ENCODE measurements at places on chromosomes 7 and 10.
A peak's percentile ranks its signal among the peaks of the same experiment; 100 is the strongest.

GRCh38 chr7:121298831-121299239 lies 30.0 kb upstream of the WNT16 start:
- DNase-seq: no peak

DNA sequence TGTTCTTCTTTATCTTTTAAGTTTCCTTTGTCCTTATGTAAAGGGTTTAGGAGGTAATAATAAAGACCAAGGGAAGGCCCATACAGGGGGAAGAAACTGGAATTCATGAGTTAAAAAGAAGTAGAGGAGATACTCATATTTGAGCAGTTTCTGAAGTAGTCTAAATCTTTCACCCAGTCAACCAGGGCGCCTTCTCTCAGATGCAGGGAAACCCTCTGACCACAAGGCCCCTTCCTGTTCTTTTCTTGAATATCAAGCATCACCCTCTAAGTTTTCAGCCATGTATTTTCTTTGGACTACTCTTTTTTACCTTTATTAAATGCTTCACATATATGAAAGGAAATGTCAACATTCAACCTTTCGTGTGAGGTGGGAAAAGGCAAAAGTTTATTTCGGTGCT lies 630.8 kb downstream of the SUGCT start:
- DNase-seq: peak; percentile 29

- DNase-seq: peak; percentile 43
These were observed 200.3 kb downstream of the TEX36 start for GRCh38 chr10:125482637-125483036.

- DNase-seq: no peak
These were observed 183.7 kb upstream of the ANK3 start for GRCh38 chr10:60573336-60573735.

GRCh38 chr7:26868841-26869495 lies 4.6 kb upstream of the SKAP2 start:
- DNase-seq: no peak

DNA sequence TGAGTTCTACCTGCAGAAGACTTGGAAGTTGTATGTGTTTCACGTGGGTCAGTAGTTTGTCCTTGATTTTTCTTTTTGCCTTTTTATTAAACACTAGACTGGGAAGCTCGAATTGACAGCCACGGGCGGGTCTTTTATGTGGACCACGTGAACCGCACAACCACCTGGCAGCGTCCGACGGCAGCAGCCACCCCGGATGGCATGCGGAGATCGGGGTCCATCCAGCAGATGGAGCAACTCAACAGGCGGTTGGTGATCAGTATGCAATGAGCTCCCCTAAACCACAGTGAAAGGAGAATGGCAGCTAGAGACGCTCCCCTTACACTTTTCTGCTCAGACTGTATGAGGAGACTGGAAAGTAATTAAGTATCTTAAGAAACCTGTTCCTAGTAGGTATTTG lies 126.7 kb upstream of the STK17A start:
- peak; percentile 43 for DNase-seq

GRCh38 chr10:127158662-127159061 lies 37.7 kb downstream of the INSYN2A start:
- DNase-seq: peak; percentile 27

DNA sequence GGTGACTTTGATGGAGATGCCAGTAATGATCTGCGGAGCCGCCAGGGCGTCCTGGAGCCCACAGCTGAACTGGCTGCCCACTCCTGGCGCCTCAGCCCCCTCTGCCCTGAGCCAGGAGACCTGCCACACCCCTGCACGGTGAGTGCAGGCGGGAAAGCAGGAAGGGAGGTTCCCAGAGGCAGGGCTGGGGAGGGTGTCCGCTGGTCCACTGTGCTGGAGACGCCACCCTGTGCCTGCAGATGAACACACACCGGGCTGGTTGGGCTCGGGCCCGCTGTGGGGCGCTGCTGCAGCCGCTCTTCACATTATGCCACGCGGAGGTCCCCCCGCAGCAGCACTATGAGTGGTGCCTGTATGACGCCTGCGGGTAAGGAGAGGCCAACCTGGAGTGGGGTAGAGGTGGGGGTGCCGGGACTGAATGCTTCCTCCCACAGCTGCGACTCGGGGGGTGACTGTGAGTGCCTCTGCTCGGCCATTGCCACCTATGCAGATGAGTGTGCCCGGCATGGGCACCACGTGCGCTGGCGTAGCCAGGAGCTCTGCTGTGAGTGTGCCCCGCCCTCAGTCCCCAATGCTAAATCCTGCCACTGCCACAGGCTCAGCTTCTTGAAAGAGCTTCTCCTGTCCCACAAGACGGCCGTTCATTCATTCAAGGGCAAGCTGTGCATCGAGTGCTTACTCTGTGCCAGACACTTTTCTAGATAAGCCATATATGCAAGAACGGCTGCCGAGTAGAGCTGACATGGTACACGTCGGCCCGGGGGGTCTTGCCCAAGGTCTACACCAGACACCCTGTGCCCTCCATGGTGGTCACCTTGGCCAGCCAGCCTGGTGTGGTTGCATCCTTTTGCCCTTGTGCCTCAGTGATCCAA lies 14.3 kb upstream of the ZNF467 start:
- peak; percentile 58 for DNase-seq

DNA sequence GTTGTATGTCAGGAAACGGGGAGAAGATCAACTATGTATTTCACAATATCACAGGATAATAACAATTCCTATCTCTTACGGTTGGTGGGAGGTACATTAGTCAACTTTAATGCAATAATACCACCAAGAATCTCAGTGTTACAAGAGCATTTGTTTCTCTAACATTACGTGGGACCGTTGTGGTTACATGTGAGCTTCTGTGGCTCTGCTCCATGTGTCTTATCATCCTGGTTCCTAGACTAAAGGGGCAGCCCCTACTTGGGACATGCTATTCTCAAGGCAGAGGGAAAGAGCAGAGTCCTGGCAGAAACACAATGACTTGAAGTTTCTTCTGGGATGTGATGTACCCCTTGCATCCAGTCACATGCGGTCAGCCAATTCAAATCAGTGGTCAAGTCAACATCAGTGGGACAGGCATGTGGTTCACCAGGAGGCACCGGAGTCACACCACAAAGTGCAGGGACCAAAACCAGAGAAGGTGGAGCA lies 2.5 kb upstream of the ZNF22 start:
- DNase-seq: no peak

Measured in GM23338 (cell line).